ENCODE measurements at places on chromosomes 2 and 18.

GRCh38 chr18:49189772-49190171 is 239.0 kb upstream of the SMAD7 start:
- DNase-seq: no peak

DNA sequence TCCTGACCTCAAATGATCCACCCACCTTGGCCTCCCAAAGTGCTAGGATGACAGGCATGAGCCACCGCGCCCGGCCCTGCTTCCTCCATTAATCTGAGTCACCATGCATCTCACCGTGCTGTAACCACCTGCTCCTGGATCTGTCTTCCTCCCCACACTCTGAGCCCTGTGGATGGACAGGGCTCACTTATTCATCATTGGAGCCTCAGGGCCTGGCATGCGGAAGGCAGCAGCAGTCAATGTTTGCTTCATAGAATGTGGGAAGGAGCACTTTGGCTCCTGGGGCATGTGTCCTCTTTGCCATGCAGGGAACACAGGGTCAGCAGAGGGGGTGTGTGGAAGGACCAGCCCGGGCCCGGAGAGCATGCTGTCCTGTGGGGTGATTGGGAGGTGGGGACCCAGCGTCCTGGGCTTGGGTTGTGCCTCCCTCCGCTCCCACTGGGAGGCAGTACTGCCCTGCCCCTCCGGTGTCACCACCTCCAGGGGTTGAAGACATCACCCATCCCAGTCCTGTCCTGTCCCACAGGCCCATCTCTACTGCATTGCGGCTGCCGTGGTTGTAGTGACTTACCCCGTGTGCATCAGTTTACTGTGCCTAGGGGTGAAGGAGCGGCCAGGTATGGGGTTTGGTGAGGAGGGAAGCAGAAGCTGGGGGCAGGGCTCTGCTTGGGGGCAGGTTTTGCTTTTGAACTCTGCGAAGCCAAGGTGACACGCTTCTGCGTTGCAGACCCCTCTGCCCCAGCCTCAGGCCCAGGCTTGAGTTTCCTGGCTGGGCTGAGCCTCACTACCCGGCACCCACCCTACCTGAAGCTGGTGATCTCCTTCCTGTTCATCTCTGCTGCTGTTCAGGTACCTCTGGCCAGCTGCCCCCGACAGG is 11.5 kb downstream of the MFSD2B start:
- DNase-seq: no peak

- DNase-seq: no peak
These were observed 537.5 kb downstream of the MBD2 start for GRCh38 chr18:53686965-53687364.

- DNase-seq: no peak
These were observed 31.2 kb downstream of the CFAP221 start for GRCh38 chr2:119575439-119575838.

- DNase-seq: no peak
These were observed 107.5 kb downstream of the GORASP2 start for GRCh38 chr2:171036532-171036931.

- peak; percentile 47 for DNase-seq
These were observed 259.4 kb downstream of the GBX2 start for GRCh38 chr2:235908826-235909225.

GRCh38 chr2:12106440-12107080 is 360.1 kb downstream of the LPIN1 start:
- no peak for DNase-seq

DNA sequence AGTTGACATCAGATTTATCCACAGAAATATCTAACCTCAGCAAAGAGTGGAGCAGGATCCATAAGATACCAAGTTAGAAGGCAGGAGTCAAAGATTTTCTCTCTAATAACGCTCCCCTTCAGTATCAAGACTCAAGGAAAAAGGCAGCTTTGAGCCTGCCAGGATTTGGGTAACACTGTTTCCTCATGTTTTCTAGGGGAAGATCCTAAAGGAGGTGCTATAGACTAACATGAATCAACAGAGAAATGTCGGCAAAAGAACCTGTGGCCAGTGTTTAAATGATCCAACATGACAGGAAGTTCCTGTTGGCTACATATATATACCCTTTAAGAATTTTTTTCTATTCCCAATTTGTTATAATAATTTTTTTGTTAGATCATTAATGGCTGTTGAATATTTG is 402.3 kb downstream of the TGIF1 start:
- DNase-seq: no peak

- DNase-seq: no peak
These were observed 285.5 kb downstream of the MREG start for GRCh38 chr2:215727507-215728503.

DNA sequence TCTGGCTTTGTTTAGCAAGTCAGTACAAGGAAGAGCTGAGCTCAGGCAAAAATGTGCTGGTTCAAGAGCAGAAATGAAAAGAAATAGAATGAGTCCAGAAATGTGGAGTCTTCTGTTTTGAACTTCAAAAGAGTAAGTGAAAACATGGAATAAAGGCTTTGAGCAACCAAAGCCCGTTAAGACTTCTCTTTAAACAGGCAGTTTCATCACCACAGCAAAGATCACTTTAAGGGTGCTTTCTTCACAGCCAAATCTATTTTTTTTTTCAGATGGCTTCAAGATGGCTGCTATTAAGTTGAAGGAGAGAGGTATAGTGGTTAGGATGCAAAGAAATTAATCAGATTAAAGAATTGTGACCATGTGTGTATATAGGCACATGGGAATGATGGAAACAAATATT is 2.0 kb upstream of the CHRNA1 start:
- no peak for DNase-seq

DNA sequence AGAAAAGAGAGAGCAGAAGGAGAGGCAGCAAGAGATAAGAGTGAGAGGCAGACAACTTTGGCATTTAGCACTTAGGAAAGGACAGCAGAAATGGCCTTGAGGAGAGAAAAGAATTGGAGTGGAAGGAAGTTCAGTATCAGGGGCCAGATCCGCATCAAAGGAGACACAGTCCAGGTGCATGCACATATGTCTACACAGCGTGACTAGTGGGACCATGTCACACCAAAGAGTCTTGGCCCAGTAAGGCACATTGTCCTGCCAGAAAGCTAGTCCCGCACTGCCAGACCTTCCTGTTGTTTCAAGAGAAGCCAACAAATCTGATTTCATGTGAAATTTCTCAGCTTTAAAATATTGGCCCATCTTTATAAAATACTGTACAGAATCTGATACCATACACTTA is 8.5 kb upstream of the STK39 start:
- no peak for DNase-seq

GRCh38 chr2:73939419-73939818 is 12.7 kb downstream of the DGUOK start:
- DNase-seq: no peak

- no peak for DNase-seq
These were observed 616.1 kb downstream of the SLC4A3 start for GRCh38 chr2:220243571-220243970.

DNA sequence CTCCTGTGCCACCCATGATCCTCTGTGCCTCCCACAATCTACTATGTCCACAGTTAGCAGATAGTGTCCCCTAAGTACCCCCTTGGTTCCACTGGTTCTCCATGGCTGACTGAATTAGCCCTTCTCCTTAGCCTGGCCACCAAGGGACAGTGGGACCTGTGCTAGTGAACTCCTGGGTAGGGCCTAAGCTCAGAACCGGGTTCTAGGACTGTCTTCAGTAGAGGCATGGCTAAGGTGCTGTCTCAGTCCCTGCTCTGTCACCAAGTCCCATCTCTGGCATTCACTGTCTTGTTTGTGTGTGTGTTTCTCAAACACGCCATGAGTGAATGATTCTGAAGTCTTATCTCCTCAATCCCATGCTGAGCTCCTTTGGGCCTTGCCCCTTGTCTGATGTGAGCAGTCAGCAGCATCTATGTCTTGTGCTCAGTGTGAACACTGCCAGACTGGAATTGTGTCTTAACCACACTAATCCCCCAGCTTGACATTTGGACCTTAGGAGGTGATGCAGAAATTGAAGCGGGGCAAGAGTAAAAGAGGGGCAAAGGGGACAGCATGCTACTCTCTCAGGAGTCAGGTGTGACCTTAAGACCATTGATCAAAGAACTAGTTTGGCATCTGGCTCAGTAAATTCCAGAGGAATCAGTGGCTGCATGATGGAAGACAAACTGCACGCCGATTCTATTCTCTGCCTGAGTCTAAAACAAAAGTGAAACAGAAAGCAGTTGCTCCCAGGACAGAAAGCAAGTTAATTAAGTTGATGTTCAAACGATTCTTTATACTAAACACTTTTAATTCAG is 190.5 kb downstream of the ALPK2 start:
- DNase-seq: no peak

DNA sequence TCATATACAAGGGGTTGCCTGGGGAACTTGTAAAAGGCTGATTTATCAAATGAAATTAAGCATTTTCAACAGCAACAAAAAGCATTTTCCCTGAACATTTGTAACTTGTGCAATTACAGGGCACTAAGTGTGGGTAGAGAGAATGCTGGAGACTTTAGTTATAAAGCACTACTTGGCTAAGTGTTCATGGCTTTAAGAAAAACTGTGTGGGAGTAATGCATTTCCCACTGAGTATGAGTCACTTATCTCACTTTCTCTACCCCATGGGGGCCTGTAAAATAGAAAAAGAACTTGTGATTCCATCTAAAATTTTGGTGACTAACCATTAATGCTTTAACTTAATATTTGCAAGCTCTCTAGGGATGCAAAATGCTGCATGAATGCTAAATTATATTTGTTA is 193.4 kb downstream of the CCDC102B start:
- DNase-seq: no peak

DNA sequence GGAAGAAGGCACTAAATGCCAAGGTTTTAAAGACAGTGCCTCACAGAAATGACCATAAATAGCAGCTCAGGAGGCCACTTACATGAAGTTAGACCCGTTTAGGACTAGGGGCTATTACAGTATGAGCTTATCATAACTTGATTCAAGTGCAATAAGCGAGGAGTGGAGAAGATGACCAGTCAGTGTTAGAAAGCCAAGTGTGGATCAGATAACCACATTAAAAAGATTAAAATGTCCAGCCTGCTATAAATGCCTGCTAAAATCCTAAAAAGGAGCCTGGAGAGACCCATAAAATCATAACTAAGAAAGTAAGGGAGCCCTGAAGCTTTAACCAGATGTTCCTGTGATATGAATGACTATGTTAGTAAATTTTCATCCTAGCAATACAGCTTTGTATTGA is 117.5 kb upstream of the ZNF521 start:
- no peak for DNase-seq

DNA sequence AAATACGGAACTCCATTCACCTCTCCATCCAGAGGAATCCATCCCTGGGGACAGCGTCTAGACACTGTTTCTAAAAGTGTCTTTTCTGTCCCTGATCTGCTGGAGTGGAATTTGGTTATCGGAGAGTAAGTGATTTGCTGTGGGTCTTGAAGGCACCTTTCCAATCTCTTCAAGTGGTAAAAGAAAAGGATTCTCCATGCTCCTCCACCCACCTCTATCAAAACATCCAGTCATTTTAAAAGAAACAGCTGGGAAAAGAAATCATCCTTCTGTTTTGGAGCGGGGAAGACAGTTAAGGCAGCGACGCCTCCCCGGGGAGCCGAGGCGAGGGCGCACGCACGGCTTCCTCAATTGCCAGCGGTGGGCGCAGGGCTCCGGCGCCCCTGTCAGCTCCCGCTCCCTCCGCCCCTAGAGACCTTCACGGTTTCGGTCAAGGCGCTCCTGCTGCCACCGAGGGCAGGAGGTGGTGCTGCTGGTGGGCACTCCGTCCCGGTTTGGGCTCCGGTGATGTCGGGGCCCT is 547 bp downstream of the SLC35F5 start:
- no peak for DNase-seq
